GM12891 (cell line): ENCODE measurements at places on chromosomes 1 and 21.
A peak's percentile ranks its signal among the peaks of the same experiment; 100 is the strongest.

DNA sequence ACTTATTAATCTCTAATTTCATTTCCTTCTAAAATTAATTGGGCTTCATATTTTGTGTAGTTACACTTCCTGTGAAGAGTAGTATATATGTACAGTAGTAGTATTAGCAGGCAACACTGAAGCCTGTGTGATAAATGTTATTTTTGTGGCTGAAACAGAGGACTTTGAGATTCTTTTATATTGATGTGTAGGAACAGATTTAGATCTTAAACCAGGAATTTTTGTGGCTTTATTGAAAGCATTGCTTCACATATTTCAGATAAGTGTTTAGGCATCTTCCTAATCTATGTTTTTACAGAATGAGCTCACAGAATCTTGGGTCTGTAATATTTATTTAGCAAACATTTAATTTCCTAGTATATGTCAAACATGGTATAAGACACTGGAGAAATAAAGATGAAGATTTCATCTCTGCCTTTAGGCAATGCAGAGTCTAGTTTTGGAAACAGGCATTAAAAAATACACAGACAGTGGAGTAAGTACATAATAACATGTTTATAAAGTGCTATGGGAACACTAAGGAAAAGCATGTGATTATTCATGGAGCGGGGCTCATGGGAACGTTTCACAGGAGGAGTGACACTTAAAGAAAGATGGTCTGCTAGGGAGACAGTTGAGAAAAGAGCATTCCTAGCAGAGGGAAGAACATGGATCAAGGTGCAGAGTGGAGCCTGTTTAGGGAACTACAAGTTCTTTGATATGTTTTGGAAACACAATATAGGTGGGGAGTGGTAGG, 52.7 kb downstream of the MIGA1 start:
- DNase-seq: no peak

- DNase-seq: no peak
Observed at GRCh38 chr1:201312298-201312697, 29.0 kb downstream of the PKP1 start.

- DNase-seq: no peak
Observed at GRCh38 chr1:57866998-57867397, 443.1 kb upstream of the DAB1 start.

DNA sequence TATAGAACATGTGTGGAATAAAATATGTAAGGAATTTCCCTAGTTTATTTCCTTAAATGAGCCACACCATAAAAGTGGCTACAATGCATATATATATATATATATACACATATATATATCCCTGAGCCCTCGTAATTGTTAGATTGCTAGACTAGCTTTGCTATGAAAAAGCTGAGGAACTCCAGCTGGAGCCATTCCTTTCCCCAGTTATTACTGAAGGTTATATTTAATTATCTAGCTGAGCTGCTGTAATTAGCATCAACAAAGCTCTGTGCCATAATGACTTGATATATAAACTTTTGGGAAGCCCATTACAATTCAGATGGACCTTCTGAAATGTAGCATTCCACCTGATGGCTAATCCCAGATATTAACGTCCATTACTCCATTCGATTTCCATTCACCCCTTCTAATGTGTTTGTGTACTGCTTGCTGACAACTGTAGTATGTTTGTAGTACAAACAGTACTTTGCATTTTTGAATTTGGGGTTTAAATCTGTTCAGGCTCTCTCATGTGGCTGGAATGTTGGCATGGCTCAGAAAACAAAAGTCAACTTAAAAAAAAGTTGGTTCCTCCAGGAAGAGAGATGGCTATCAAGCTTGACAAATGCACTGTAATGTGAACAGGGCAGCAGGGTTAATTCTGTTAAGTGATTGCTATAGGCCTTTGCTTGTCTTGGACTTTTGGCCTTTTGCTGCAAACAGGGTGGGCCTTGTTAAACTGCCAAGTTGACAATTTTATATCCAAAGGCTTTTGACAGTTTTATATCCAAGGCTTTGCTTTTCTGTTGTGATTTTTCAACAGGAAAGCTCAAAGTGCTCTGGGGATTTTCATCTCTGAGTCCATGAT, 170.0 kb downstream of the LTN1 start:
- no peak for DNase-seq

DNA sequence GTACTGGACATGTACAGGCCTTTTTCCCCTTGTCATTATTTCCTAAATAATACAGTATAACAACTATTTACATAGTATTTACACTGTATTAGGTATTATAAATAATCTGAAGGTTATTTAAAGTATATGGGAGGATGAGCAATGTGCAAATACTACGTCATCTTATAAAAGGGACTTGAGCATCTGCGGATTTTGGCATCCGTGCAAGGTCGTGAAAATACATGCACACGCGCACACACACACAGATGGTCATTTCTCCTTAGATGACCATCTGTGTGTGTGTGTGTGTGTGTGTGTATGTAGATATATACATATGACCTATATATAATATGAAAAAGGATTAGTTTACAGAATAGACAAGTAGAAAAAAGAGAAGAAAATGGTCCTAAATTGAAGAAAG, 15.4 kb downstream of the ALG14 start:
- DNase-seq: no peak

DNA sequence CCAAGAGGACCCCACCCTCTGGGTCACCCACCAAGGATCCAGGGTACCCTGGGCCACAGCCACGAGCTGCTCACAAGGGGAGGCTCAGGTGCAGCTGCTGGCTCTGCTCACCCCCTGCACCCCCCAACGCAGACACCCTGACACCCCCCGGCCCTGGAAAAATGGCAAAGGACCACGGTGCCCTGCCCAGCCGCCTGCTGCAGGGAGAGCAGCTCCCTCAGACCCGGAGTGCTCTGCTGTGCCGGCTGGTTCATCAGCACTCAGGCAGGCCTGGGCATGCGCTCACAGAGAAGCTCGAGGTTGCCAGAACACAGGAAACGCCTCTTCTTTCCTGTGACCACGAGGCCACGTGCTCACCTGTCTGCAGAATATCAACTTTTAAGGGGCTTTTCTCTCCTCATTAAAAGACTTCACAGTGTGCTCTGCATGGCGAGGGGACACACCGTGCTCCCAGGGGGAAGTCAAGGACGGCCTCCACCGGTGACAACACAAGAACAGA, 4.3 kb upstream of the C1QTNF12 start:
- peak; percentile 85 for DNase-seq

DNA sequence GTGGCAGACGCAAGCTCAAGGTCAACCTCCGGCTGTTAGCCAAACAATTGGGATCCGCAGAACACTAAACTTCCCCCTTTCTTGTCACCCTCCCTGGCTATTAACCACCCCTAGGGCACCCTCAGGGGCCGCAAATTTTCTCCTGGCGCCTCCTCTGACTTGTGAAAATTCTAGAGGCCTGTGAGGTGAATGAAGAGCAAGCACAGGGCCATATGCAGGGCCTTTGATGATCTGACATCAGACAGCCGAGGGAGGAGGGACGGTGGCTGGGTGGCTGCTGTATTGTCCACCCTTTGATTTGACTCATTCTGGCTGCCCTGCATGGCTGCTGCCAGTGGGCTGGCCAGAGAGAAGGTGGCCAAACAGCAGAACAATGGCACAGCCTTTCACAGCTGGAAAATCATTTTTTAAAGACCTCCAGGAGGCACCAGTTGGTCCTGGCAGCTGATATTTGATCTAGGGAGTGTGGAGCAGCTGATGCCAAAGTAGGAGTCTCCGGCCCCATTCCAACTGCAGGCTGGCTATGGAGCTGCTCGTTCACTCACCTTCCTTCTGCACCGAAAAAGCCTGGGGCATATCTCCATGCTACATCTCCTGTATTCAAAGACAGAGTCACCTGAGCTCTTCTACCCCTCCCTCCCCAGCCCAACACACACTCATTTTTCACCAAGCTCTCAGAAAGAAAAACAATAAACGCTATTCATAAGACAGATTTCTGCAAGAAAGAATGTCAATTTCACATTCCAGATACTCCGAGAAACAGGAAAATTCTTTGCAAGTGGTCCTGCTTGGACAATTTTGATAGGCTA, 44.9 kb upstream of the BARHL2 start:
- DNase-seq: no peak

GRCh38 chr1:244337839-244338238, 113.9 kb downstream of the ADSS2 start:
- no peak for DNase-seq

GRCh38 chr1:71557138-71557537, 476.3 kb upstream of the ZRANB2 start:
- DNase-seq: no peak

GRCh38 chr1:33237579-33237978, 18.7 kb upstream of the ZNF362 start:
- DNase-seq: no peak

DNA sequence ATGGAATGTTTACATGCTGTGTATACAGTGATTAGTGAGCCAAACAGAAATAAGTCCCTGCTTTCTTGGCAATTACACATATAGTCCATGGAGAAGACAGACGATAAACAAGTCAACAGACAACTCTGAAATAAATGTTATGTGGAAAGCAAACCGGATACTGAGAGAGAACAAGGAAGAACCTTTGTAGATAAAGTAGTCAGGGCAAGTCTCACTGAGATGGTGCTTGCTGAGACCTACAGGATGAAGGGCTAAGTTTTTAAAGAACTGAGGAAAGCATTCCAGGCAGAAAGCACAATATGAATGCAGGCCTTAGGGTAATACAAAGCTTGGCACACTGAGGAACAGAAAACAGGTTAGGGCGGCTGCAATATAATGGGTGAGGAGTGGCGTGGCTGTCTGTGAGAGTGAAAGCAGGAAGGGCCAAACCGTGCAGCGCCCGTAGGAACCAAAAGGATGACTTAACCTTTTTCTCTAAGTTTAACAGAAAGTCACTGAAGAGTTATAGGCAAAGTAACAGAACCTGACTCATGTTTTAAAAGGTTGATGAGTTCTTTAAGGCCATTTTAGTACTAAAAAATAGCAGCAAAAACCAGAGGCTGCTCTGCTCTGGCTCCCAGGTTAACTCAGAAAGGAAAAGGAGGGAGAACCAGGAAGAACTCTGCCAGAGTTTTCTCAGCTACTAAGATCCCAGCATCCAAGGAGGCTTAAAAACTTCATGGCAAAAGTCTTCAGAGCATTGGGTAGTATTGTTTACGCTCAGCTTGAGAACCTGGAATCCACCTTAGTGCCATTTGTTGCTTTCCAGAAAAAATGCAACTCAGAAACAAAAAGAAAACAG, 8.7 kb upstream of the TTF2 start:
- no peak for DNase-seq

- DNase-seq: no peak
Observed at GRCh38 chr21:46018615-46019014, 37.0 kb downstream of the COL6A1 start.

DNA sequence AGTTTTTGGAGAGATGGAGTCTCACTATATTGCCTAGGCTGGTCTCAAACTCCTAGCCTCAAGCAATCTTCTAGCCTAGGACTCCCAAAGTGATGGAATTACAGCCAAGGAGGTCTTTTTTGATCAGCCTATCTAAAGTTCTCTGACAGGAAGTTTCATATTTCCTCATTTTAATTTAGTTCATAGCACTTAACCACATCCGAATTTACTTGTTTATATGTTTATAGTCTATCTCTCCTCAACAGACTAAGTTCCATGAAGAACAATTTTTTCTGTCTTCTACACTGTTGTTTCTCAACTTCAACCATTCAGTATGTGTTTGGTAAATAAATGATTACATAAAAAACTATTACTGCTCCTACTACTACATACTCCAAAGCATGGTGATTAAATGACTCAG, 47.9 kb downstream of the GON4L start:
- DNase-seq: no peak

DNA sequence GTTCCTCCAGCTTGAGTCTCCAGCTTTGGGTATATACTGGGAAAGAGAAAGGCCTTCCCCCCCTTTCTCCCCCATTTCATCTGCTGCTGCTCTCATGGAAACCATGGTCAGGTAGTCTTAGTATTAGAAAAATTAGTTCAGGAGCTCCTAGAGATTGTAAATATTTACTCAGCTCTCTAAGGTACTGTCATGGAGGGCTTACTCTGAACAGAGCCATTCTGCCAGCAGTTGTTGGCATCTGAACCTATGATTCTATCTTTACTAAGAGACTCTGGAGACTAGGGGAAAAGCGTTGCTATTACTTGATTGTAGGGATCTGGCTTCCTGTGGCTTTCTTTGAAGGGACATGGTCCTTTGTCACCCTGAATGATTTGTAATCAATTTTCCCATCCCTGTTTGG, 6.1 kb downstream of the INTS3 start:
- DNase-seq: no peak

- no peak for DNase-seq
Observed at GRCh38 chr1:44010935-44011471, 19.6 kb downstream of the CCDC24 start.

DNA sequence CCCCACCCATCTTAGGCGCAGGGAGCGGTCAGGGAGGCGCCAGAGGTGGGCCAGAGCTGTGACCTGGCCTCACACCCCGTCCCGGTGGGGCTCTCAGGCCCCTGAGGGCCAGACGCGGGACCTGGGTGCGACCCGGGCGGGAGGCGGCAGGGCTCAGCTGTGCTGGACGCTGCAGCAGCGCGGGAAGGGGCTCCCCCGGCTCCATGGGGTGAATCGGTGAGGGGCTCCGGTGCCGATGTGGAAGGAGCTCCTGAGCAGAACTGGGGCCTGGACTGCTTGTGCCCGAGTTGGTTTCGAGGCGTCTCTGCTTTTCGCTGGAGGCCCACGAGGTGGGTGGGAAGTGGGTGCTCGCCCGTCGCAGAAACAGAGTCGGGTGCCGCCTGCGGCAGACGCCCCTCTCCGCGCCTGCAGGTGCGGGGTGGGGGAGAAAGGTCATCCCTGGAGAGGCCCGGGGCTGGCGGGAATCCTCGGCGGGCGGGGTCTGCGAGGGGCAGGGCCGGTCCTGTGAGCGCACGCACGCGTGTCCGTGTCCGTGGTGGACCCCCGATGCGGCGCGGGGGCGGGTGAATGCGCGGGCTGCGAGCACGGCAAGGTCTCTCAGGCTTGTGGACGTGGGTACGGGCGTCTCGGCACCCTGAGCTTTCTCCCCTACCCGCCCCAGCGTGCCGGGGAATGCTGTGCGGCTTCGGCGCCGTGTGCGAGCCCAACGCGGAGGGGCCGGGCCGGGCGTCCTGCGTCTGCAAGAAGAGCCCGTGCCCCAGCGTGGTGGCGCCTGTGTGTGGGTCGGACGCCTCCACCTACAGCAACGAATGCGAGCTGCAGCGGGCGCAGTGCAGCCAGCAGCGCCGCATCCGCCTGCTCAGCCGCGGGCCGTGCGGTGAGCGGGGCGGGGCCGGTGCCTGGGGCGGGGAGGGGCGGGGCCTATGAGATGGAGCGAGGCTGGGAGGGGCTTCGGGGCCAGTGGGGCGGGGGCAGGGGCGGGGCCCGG, 20.4 kb downstream of the AGRN start:
- peak; percentile 99 for DNase-seq

GRCh38 chr1:211965108-211965805, 70.1 kb downstream of the INTS7 start:
- no peak for DNase-seq

DNA sequence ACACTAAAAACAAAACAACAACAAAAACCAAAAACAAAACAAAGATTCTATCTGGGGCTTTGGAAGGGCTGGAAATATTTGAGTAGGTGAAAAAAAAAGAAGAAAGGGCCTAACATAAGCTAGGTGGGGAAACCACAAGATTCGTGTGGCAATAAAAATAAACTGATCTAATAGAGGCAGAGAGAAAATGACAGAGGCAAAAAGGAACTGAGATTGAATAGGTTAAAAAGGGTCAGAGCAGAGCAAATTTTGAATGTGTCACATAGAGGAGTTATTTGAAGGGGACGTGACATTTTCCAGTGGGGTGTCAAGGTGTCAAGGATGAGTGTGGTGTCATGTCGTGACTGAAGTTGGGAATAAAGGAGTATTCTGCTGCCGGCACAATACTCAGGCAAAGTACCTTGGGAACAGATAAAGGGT, 65.2 kb upstream of the RALGPS2 start:
- no peak for DNase-seq
